A172 (cell line): ENCODE measurements at places on chromosomes 12 and 14. TPM values are rescaled to one million over a fixed set of nuclear protein-coding genes. Genes with fewer than 3 reads are reported as not detected.

Gene HOXC13
- total RNA-seq, result 7.5 and 8.9 TPM in 2 replicates

Gene BICDL1
- 0.38 and 1.2 TPM in 2 replicates for total RNA-seq

Gene KRT72
- not detected in 2 replicates for total RNA-seq

Gene DUSP16
- total RNA-seq, result 4.9 and 5.5 TPM in 2 replicates

Gene LRP1-AS
- not detected in 2 replicates for total RNA-seq

Gene ITGA7
- 7.8 and 10.7 TPM in 2 replicates for total RNA-seq

GRCh38 chr12:110957652-110958051 lies 37.3 kb upstream of the MYL2 start:
- DNase-seq, result no peak

DNA sequence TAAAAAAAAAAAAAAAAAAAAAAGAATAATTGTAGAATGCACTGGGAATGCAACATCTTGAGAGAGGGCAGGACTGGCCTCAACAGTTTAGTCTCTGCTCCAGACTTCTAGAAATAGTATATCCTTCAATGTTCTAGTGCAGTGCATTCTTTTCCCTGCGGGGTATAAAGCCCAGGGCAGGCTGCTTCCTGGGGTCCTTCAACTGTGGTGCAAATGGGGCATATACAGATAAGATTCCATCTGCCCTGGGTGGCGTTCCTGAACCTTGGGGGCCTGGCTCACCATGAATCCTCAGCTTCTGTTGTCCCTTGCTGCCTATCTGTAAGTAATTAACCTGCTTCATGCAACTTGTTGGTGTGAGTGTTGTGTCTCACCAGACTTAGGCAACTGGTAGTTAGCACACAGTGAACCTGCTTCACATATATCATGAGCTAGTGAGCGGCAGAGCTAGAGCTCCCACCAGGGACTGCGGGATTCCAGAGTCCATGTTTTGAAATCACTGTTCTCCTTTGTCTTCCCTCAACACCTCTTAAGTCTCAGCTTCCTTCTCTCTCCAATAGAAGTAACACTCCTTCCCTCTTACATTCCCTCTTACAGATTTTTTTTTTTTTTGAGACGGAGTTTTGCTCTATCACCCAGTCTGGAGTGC lies 177.6 kb downstream of the SUDS3 start:
- DNase-seq, result no peak

GRCh38 chr12:121917950-121918678 lies at the start of gene CFAP251:
TSS of gene CFAP251 (plus strand) at chr12:121918592. CDS start at chr12:121921306, 2,714 bp downstream.
- no peak for DNase-seq

GRCh38 chr12:40742041-40742440 lies 49.8 kb downstream of the CNTN1 start:
- DNase-seq, result no peak

GRCh38 chr12:22409377-22410164 lies 75.1 kb upstream of the ST8SIA1 start:
- no peak for DNase-seq

GRCh38 chr12:42732908-42733411 lies 143.4 kb upstream of the PRICKLE1 start:
- DNase-seq, result peak; percentile 46

DNA sequence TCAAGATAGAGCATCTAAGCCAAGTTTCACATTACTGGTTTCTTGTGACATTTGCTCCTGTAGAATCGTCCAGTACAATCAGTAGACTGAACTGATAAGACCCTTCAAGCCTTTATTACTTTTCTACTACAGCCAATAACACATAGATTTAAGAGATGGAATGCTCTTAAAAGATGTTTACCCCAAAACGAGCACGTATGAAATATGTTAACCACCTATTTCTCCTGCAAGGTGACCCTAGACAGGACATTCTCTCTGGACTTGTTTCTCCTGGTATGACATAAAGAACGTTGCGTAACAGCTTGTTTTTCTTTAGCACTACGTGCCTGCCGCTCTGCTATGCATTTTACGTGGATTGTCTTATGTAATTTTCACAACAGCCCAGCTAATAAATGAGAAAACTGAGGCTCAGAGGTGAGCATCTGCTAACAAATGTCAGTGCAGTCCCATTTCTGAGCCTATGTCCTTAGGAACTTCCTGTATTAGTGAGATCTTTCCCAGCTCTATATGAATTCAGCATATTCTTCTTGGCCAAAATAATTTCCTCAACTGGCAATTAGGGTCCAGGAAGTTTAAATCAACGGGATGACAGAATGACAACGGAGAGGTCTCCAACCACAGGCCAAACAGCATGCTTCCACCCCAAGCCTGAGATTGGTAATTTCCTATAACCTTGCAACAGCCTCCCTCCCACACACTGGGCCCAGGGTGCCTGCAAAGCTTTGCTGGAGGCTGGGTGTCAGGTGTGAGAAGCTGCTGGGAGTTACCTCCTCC lies 3.7 kb downstream of the NFKBIA start:
- no peak for DNase-seq

- no peak for DNase-seq
These were observed 222.4 kb upstream of the AMIGO2 start for GRCh38 chr12:47302111-47302671.

GRCh38 chr14:68665792-68666204 lies 127.1 kb downstream of the ZFP36L1 start:
- DNase-seq, result no peak

DNA sequence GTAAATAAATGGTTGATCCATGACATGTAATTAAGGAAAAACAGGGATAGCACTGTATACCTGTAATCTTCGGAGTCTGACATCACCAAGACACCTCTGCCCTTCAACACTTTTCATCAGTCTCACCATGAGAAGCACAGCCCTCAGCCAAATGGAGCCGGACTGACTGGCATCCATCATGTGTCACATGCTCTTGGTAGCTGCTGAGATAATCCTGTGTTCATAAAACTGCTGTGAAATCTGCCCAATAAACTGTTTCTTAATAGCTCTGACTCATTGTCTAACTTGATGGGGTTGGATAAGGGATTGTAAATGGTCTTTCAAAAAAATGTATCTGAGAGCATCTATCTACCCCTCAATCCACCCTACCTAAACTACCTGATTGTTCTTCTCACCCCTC lies 33.6 kb downstream of the KCNH5 start:
- DNase-seq, result peak; percentile 19

DNA sequence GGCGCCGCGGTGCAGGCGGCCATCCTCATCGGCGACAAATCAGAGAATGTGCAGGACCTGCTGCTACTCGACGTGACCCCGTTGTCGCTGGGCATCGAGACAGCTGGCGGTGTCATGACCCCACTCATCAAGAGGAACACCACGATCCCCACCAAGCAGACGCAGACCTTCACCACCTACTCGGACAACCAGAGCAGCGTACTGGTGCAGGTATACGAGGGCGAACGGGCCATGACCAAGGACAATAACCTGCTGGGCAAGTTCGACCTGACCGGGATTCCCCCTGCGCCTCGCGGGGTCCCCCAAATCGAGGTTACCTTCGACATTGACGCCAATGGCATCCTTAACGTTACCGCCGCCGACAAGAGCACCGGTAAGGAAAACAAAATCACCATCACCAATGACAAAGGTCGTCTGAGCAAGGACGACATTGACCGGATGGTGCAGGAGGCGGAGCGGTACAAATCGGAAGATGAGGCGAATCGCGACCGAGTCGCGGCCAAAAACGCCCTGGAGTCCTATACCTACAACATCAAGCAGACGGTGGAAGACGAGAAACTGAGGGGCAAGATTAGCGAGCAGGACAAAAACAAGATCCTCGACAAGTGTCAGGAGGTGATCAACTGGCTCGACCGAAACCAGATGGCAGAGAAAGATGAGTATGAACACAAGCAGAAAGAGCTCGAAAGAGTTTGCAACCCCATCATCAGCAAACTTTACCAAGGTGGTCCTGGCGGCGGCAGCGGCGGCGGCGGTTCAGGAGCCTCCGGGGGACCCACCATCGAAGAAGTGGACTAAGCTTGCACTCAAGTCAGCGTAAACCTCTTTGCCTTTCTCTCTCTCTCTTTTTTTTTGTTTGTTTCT lies 1.7 kb downstream of the HSPA2 start:
- no peak for DNase-seq

DNA sequence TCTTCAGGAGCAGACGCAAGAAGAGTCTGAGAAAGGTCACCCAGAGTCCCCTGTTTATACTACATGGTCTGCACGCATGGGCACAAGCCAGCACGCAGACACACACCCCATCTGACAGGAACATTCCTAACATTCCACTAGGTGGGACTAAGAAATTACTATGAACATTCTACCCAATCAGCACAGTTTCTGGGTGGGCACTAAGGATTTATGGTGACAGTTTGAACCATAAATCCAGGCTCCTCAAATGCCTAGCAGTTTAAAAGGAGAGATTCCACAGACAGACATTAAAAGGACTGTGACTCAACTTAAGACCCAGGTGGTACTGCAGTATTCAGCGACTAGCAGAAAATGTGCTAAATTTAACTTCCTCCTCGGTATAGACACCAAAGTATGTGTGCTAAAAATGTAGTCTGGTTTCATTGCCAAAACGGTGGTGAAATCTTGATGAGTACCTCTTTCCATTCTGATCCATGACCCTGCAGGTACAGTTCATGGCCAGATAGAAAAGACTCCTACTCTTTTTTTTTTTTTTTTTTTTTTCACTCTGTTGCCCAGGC lies 16.2 kb downstream of the ABHD4 start:
- peak; percentile 96 for DNase-seq

- DNase-seq, result no peak
These were observed 36.8 kb downstream of the JDP2 start for GRCh38 chr14:75464626-75465025.

GRCh38 chr12:7019043-7019569 lies 830 bp upstream of the LPCAT3 start:
- DNase-seq, result no peak

GRCh38 chr14:80426683-80427082 lies 215.4 kb upstream of the DIO2 start:
- DNase-seq, result no peak

- peak; percentile 4 for DNase-seq
These were observed 544 bp downstream of the ABCD4 start for GRCh38 chr14:74302152-74302628.

DNA sequence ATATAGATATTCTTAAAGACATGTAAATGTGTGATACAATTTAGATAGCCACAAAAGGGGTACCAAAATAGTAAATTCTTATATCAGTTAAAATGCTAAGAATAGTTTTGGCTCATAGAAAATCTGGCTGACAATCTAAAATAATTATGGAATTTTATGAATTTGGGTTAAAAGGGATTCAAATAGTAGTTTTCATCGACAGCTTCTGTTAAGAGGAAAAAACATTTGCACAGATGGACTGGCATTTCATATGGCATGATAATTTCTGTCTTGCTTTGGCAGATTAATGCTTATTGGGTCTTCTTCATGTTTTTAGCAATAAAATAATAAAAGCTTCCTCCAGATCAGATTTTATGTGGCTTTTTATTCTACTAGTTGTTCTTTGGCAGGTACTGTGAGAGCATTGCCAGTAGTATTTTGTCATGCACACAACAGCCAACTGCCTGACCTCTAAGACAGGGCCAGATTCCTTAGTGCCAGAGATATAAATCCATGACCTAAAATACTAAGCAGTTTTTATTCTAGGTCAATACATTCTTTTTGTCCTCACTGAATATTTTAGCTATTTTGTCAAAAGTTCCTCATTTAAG lies 9.1 kb downstream of the ABCD2 start:
- no peak for DNase-seq

GRCh38 chr12:120961604-120962531 lies 16.5 kb upstream of the HNF1A start:
- no peak for DNase-seq

DNA sequence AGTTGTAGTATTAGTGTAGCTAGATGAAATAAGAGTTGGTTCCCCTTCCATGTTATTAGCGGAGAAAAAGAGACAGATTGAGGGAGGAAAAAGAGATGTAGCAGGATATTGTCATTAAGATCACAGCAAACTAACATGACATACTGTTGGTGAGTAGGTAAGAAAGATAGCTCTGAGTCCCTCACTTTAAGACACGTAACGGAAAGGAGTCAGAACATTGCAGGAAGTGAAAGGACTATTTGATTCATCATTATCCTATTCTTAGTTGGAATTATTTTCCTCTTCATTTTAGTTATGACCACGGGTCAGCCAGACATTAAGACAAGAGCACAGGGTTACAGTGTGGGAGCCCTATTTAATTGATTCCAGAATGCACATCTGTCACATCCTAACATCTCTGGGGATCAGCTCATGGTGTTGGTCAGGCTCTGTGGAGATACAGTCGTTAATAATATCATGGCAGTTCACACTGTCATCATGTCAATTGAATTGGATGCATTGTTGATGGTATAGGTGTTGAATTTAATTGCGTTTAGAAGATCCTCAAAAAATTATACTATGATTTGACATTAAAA lies 55.0 kb downstream of the TMX1 start:
- no peak for DNase-seq
